ENCODE measurements at places on chromosomes 4 and X.

- DNase-seq = no peak
Measured at GRCh38 chr4:152697284-152698088, 17.7 kb upstream of the TMEM154 start.

- no peak for DNase-seq
Measured at GRCh38 chr4:137861682-137862081, 329.4 kb upstream of the PCDH18 start.

DNA sequence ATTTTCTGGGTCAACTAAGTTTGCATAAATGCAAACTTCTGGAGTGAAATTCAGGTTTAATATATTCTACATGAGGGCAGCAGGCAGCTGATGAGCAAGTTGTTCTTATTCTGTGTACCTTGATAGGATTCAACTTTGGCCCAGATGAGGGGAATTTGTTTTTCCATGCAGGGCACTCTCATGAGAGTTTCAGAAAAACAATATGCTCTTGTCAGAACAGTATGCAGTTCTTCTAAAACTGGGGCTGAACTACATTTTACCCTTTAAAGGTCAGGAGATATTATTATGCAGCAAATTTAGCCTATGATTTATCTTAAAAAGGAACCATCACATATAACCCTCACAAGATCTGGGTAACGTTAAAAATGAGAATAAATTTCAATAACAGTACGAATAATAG is 19.2 kb downstream of the GPRIN3 start:
- DNase-seq = no peak

- DNase-seq = no peak
Measured at GRCh38 chr4:56348576-56348975, 38.7 kb downstream of the AASDH start.

DNA sequence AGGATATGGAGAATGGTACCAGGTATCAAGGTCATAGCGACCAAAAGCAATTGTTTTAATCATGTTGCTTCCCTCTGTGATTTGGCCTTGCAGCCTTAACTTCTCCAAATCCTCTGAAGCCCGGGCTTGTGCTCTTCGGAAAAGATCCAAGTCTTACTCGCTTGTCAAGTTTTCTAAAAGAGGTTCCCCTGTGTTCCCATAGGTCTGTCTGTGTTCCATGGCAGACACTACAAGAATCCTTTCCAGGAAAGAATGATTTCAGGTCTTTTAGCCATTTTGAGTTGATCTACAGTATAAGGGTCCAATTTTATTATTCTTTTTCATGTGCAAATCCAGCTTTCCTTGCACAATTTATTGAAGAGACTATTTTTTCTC is 710.6 kb upstream of the DIAPH2 start:
- no peak for DNase-seq

DNA sequence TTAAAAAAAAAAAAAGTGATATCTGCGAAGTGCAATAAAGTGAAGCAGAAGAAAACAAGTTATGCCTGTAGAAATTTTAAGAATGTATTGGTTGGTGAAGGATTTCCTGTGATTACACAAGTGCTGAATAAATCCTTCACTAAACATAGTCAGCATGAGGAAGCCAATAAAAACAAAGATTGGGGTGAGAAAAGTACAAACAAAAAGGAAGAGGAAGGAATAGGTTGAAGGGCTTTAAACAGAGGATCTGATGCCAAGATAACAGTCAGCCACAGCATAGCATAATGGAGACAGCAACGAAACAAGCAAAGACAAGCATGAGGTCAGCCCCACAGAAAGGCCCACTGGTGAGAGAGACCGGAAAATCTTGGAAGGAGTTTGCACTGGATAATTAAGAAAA is 372.2 kb downstream of the ADAM29 start:
- no peak for DNase-seq

Data from bone marrow (tissue), 2 donors.